ENCODE measurements at places on chromosomes 1 and 21.
A peak's percentile ranks its signal among the peaks of the same experiment; 100 is the strongest.

DNA sequence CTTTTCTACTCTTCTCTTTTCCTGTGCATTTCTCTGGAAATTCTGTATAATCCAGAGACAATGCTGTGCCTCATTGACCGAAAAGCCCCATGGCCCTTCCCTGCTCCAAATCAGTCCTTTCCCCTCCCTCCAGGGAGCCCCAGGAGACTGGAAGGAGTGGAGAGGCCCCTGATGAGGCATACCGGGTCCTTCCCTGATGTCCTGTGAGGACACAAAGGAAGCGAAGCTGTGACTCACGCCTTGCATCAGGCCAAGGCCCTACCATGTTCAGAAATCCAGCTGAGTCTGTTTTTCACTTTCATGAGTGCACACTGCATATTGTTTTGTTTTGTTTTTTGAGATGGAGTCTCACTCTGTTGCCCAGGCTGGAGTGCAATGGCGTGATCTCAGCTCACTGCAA lies 38.7 kb upstream of the BECN2 start:
- peak; percentile 64 for DNase-seq

DNA sequence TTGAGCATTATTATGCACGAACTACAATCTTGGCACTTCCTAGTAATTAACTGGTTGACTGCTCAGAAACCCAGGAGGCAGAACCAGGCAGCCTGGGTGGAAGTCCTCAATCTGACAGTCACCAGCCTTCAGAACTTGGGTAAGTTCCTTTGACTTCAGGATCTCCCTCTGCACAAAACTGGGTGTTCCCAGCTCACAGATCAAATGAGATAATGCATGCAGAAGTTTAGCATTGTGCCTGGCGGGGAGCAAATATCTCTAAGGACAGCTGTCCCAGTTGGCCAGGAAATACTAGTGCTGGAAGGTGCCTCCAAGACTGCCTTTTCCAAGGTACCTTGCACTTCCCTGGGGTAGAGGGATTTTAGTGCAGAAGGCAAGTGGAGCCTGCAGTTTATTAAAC lies 294.8 kb downstream of the PCP4 start:
- DNase-seq: no peak

DNA sequence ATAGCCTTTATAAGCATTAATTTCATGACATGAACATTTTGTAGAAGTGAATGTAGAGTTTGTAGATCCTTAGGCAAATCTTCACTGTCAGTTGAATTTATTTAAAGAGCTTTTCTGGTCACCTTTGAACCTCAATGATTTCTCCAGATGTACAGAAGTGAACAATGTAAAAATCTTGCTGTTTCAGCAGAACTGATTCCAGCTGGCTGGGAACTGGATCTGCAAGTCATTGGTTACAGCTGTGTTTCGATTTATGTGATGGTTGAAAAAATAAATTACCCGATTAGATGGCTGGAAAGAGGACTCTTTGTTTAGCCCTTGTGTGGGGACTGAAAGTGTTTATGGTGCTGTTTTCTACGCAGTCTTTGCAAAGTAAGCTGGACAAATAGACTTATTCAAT lies 849.8 kb downstream of the USP25 start:
- no peak for DNase-seq

- peak; percentile 94 for DNase-seq
Observed at GRCh38 chr1:37479255-37480124, 5.1 kb downstream of the ZC3H12A start.

GRCh38 chr1:14110040-14110439 lies 410.1 kb downstream of the PRDM2 start:
- no peak for DNase-seq

DNA sequence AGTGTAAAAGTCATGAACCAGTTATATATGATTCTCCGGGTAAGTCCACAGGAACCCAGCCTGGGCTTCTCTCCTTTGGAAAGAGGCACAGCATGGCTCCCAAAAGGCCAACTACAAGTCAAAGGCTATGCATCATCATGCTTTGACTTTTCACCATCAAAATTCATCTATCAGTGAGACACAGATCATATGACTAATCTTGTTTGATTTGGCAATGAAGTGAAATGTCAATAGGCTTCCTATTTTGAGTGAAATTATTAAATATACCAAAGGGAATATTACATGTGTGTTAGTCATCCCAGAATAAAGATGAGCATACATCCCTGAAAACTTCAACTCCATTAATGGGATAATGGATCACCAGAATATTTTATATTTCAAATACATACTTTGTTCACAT lies 83.5 kb upstream of the ADGRL2 start:
- DNase-seq: no peak

DNA sequence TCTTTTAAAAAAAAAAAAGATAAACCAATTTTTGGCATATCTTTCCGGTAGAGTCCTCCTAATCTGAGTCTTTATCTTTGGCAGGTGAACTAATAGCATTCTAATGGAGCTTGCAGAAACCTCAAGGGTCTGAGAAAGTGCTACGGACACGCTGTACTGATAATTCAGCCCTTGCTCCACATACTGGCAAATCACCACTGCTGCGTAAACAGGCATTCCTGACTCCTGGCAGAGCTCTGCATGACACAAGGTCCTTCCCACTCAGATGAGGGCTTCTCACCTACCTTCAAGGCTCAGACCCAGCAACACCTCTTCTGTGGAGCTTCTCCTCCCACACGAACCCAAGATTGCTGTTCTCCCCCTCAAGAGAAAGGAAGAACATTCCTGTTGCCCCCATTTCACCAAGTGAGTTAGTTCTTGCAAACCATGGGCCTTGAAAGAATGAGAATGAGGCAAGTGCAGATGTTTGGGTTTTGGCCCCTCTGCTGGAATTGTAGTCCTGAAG lies 48.0 kb downstream of the LYST start:
- DNase-seq: no peak

DNA sequence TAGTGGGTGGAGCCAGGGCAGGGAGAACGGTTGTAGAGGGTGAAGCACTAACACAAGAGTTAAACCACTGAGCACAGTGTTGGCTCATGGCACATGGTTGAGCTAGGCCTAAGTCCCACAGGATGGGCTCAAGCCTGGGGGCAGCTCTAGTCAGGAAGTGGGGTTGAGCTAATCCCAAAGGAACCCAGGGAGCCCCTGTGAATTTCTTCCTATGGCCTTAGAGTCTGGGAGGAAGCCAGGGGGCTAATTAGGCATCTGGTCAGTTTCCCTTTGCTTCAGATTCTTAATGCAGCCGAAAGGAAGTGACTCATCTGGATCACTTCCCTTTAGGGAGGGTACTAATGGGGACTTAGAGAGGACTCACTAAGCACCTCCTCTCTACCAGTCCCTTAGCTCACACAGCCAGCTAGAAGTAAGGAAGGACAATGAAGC lies 10.1 kb downstream of the CFAP45 start:
- DNase-seq: peak; percentile 99

GRCh38 chr1:25550683-25551310 lies 7.4 kb downstream of the LDLRAP1 start:
- DNase-seq: peak; percentile 63

GRCh38 chr1:240823357-240823756 lies 211.4 kb upstream of the GREM2 start:
- no peak for DNase-seq

DNA sequence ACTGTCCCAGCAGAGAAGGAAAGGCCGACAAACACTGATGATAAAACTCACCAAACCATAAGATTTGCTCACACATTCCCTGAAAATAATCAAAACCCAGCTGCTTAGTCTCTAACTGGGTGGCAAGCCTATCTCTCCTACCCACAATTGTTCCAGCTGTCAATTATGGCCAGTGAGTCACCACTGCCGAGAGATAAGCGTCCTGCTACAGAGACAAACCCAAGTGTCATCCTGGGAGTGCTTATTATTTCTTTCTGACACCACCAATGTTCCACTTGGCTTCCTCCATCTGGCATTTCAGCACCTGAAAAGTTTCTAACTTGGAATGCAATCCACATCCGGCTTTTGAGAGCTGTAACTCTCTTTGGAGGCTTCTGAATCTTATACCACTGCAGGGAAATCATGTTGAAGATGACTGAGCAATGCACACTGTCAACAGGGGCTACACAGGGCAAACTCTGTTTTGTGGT lies 51.5 kb upstream of the VAV3 start:
- peak; percentile 92 for DNase-seq

- DNase-seq: peak; percentile 29
Observed at GRCh38 chr1:13808729-13809131, 108.7 kb downstream of the PRDM2 start.

- no peak for DNase-seq
Observed at GRCh38 chr1:70441392-70442035, 30.4 kb downstream of the CTH start.

- DNase-seq: peak; percentile 45
Observed at GRCh38 chr1:88655685-88656299, 28.3 kb upstream of the PKN2 start.

DNA sequence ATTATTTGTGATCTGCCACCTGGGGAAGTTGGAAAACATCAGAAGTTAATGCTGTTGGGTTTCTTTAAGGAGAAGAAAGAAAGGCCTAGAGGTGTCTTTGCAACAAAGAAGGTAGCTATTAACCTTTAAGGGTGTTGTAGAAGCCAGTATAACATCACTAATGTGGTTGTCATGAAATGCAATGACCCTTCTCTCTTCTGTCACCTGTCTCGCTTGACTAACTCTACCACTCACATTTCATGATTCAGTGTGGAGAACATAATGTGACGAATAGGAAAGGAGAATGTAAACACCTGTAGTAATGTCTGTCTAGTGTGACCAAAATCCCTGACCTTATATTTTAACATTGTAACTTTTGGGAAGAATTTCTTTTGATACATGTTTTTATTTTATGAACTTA lies 211.7 kb upstream of the UBE2U start:
- no peak for DNase-seq

DNA sequence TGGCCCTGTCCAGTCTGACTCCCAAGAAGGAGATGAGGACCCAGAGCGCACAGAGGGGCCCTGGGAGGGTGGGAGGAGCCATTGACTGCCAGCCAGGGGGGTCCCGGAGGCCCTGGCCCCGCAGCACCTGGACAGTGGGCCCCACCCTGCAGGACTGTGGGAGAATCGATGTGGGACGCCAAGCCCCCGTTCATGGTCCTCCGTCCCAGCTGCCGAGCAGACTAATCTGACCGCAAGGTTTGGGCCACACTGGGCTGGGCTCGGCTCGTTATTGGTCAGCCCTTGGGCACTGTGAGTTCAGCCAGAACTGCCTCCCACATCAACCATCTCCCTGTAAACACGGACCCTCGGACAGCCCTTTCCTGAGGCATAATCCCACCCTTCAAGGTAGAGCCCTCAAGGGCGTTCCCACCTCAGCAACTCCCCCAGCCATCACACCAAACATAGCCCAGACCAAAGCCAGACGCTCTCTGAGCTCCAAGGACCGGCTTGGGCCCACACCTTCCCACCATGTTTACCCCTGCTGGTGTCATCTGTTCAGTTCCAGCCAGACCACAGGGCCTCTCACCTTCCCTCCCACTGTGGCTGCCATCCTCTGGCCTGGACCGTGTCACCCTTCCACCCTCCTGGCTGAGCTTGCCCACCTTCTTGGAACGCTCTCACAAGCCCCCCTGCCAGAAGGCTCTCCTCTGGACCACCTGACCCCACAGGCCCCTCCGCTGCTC lies 16.2 kb upstream of the POFUT2 start:
- no peak for DNase-seq

- no peak for DNase-seq
Observed at GRCh38 chr1:163922743-163923201, 601.0 kb downstream of the NUF2 start.

DNA sequence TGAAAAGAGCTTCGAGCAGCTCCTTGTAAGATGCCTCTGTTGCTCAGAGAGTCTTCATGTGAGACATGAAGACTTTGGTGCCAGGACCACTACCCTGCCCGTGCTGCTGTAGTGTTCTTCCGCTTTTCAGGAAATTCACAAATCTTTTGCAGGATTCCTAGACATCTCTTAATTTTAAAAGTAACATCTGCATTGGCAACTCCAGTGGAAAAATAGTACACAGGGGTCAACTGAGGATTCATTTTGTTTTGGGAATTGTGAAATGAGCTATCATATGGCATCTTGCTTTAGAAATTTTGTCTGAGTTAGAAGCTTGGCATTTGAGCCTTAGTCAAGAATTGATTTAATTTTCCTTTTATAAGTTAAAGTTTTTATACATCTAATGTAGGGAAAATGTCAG lies 7.2 kb downstream of the PRDM2 start:
- DNase-seq: no peak

DNA sequence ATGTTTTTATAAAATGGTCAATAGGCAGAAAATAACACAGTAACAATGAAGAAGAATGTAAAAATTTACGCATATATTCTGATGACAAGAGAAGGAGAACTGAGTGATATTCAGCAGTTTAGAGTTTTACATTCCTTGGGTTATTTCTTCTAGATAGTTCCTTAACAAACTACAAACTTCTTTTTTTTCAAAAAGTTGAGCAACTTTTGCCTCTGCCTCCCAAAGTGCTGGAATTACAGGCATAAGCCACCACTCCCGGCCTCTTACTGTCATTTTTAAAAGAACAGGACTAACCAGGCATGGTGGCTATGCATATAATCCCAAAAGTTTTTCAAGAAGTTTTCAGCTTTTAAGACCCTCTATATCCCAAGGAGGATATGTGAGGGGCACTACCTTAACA lies 32.9 kb downstream of the ARNT start:
- no peak for DNase-seq

DNA sequence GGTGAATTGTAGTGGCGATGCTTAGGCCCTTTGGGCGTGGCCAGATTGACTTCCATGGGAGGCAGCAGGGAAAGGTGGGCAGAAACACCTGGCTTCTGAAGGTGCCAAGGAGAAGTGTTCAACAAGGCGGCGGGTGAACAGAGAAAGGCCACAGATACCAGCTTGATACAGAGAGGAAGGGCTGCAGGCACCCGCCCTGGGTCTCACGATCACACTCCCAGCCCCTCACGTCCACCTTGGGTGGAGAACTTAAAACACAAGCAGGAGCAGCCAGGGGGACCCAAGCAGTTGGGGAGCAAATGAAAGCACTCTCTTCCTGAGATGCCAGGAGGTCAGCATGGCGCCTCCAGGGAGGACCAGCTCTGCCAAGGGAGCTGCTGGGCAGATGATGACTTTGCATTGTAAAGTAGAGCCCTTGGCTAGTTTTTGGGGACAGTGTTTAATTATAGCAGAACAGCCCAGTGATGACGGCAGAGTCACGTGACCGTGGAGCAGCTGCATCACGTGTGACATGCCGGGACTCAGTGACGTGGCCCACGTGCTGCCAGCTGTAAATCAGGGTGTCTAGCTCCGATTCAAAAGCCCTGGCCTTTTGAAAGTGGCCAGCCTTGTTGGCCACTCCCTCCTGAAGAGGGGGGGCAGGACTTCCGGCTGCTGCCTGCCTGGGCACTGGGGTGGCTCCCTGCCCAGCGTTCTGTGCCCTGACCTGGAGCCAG lies 19.0 kb downstream of the SLC37A1 start:
- peak; percentile 66 for DNase-seq

GRCh38 chr1:52238887-52239707 lies 97.2 kb downstream of the ZFYVE9 start:
- DNase-seq: peak; percentile 73

GRCh38 chr1:3007298-3008147 lies 13.7 kb upstream of the ACTRT2 start:
- no peak for DNase-seq

- no peak for DNase-seq
Observed at GRCh38 chr1:178724376-178724727, 692 bp upstream of the RALGPS2 start.

- DNase-seq: no peak
Observed at GRCh38 chr1:92995441-92996430, 34.5 kb upstream of the DIPK1A start.

GRCh38 chr1:44251989-44252671 lies 38.9 kb downstream of the DMAP1 start:
- no peak for DNase-seq

GRCh38 chr21:33993286-33994231 lies 78.0 kb upstream of the ATP5PO start:
- DNase-seq: no peak

- peak; percentile 56 for DNase-seq
Observed at GRCh38 chr1:92482665-92483609, 3.8 kb downstream of the GFI1 start.

- DNase-seq: no peak
Observed at GRCh38 chr1:231028682-231029081, 11.4 kb downstream of the FAM89A start.
